ENCODE measurements at places on chromosomes 3 and 15. TPM values are rescaled to one million over a fixed set of nuclear protein-coding genes. Genes with fewer than 3 reads are reported as not detected.
A peak's percentile ranks its signal among the peaks of the same experiment; 100 is the strongest.

DNA sequence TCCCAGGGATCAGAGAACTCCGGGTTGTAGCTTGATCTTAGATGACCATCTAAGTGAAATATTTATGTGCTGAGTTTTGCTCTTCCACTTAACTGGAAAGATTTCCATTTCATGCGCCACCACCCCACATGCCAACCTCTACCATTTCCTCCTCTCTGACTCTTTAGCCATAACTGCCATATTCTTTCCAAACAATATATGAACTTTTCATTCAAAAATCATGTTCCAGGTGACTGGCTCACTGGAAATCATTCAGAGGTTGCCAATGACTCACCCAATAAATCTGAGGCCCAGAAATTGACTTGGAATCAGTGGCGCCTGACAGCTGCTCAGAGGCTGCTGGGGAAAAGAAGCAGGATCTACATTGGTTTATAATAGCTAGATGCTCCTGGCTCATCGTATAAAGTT is 31.6 kb upstream of the FAM174B start:
- no peak overlapping the region for H3K4me3 ChIP-seq
- no peaks in the 10 kb centered on the region for H3K36me3 ChIP-seq
- H3K27me3 ChIP-seq = no peaks in the 10 kb centered on the region
- H3K27ac ChIP-seq = no peak overlapping the region

GRCh38 chr3:119620899-119621298 is 23.2 kb downstream of the PLA1A start:
- no peak for DNase-seq
- no peaks in the 10 kb centered on the region for H3K27me3 ChIP-seq
- H3K27ac ChIP-seq = no peak overlapping the region
- no peak overlapping the region for H3K4me3 ChIP-seq
- peaks cover 4% of the 10 kb centered on the region for H3K36me3 ChIP-seq
- H3K4me1 ChIP-seq = peaks cover 3% of the 10 kb centered on the region

DNA sequence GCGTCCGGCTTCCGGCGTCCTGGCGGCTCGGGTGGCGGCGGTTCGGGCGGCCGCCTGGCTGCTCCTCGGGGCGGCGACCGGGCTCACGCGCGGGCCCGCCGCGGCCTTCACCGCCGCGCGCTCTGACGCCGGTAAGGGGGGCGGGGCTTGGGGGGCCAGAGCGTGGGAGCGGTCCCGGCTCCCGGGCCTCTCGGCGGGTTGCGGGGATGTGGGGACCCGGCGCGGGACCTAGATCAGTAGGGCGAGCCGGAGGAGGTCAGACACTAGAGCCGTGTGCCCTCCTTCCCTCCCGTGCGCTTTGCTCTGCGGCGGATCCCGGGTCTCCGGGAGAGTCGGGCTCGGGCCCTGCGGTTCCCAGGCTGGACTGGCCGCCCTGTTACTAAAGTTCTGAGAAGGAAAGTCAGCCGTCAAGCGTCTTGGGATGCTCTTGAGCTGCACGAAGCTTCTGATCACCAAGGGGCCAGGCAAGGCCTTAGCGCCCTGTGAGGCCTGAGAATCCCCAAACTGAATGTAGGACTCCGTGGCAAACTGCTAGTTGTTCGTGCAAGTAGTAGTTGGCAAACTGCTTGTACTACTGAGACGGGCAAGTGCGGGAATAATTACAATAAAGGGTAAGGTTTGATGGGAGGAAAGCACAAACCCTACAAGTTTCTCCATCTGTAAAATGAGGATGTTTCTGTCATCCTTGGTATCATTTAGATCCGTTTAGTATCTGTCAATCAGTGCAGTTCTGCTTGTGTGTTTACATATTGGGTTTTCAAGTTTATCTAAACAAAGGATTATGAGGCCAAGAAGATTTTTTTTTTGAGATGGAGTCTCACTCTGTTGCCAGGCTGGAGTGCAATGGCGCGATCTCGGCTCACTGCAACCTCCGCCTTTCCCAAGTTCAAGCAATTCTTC is 587 bp downstream of the PIGX start:
- H3K27ac ChIP-seq = peak overlapping the region; percentile 96
- H3K36me3 ChIP-seq = no peaks in the 10 kb centered on the region
- peak overlapping the region; percentile 99 for H3K4me3 ChIP-seq
- DNase-seq = peak; percentile 95
- H3K4me1 ChIP-seq = peaks cover 19% of the 10 kb centered on the region

Gene NR2E3
- 0.43 TPM for total RNA-seq

DNA sequence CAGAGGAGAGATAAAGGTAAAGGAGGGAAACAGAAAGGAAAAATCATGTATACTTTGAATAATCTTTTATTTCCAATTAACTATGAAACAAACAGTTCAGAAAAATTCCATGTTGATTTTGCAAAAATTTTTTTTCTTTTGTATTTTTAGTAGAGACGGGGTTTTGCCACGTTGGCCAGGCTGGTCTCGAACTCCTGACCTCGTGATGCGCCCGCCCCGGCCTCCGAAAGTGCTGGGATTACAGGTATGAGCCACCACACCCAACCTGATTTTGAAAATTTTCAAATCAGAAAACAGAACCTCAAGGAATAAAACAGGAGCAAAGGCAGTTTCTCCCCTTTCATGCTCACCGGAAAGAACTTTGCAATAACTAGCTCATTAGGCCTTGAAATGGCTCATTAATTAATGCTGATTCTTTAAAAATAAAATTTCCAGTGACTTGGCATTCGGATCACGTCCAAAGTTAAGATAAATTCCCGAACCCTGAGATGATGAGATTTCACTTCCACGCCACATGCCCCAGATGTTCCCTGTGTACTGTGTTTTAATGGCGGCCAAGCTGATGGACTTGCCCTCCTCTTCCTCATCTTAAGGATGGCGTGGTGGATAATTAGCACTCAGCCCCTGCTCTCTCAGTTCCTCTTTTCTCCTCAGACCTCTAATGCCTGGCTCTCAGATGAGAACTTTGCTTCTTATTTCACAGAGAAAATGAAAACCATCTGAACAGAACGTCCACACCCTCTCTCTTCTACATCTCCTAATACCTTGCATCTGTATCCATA is 10.8 kb downstream of the BCL2L10 start:
- H3K27ac ChIP-seq = no peak overlapping the region
- DNase-seq = peak; percentile 58
- no peaks in the 10 kb centered on the region for H3K27me3 ChIP-seq

- no peaks in the 10 kb centered on the region for H3K4me1 ChIP-seq
- DNase-seq = no peak
- no peaks in the 10 kb centered on the region for H3K36me3 ChIP-seq
Measured at GRCh38 chr3:31789429-31789828, 191.6 kb downstream of the OSBPL10 start.

- H3K4me3 ChIP-seq = no peak overlapping the region
- no peak for DNase-seq
- H3K27ac ChIP-seq = no peak overlapping the region
- H3K27me3 ChIP-seq = no peaks in the 10 kb centered on the region
- no peaks in the 10 kb centered on the region for H3K36me3 ChIP-seq
- no peaks in the 10 kb centered on the region for H3K4me1 ChIP-seq
Measured at GRCh38 chr3:143608966-143609365, 239.3 kb downstream of the SLC9A9 start.

GRCh38 chr3:60555686-60556354 is 695.4 kb downstream of the FHIT start:
- H3K36me3 ChIP-seq = no peaks in the 10 kb centered on the region
- no peak for DNase-seq
- no peak overlapping the region for H3K4me3 ChIP-seq
- H3K4me1 ChIP-seq = no peaks in the 10 kb centered on the region
- H3K27ac ChIP-seq = no peak overlapping the region

- H3K36me3 ChIP-seq = no peaks in the 10 kb centered on the region
Measured at GRCh38 chr15:72495007-72495406, 20.9 kb downstream of the ARIH1 start.

DNA sequence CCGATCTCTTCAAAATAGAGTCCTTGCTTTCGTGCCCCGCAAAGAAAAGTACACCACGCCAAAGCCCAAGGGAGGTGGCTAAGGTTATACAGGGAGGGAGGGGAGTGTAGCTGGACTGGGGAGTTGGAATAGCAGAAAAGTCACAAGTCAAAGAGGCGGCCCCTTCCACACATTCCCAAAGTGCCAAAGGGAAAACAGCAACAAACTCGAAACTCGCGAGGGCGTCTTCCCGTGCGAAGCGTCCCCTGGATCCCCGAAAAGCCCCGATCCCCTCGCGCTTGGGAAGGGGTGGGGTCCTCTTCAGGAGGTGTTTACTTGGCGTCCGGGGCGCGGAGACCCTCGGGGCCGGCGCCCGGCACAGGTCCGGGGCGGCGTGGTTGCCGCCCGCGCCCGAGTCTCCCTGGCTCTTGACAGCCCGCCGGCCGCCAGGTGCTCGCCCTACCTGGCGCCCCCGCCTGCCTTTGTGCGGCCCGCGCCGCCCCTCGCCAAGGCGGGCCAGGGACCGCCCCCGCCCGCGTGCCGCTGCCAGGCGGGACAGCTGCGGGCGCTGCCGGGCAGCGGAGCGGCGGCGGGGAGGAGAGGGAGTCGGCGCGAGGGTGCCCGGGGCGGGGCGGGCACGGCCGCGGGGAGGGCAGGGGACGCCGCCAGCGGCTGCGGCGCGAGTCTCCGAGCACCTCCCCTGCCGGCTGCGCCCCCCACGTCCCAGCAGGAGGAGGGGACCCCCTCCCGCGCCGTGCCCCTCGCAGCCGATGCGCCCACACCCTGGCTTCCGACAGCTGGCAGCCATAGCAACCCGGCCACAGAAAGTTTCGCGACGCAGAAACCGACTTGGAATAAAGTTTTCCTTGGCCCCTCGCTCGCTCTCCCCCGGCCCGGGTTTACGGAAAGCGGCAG is 966 bp downstream of the MYO1E start:
- no peaks in the 10 kb centered on the region for H3K27me3 ChIP-seq
- DNase-seq = peak; percentile 42
- H3K27ac ChIP-seq = peak overlapping the region; percentile 86
- peaks cover 9% of the 10 kb centered on the region for H3K4me1 ChIP-seq
- H3K36me3 ChIP-seq = no peaks in the 10 kb centered on the region

GRCh38 chr3:188152660-188153436 is 1.1 kb upstream of the LPP start:
- peak overlapping the region; percentile 98 for H3K27ac ChIP-seq
- H3K4me1 ChIP-seq = peaks cover 48% of the 10 kb centered on the region
- peak overlapping the region; percentile 78 for H3K4me3 ChIP-seq
- no peaks in the 10 kb centered on the region for H3K36me3 ChIP-seq
- no peaks in the 10 kb centered on the region for H3K27me3 ChIP-seq

Gene ZMYND10
- 98.7 TPM for total RNA-seq
